ENCODE measurements at places on chromosomes 1 and 21.

GRCh38 chr1:180948641-180949615 lies 36.2 kb downstream of the KIAA1614 start:
- DNase-seq, result no peak

DNA sequence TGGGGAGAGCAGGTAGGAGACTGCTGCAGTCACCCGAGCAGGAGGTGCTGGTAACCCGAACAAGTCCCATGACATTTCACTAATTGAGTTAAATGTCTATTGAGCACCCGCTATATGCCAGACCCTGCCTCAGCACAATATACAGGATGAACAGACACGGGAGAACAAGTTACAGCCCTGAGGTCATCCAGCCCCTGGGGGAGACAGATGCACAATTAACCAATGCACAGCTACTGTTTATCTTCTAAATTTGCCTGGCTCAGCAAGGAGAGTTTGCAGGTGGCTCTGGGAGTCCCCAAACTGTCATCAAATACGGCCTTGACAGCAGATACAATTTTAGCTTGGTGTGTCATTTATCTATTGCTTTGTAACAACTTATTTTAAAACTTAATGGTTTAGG lies 18.1 kb downstream of the CITED4 start:
- no peak for DNase-seq

- DNase-seq, result no peak
Measured at GRCh38 chr1:3561702-3562101, 49.6 kb downstream of the MEGF6 start.

DNA sequence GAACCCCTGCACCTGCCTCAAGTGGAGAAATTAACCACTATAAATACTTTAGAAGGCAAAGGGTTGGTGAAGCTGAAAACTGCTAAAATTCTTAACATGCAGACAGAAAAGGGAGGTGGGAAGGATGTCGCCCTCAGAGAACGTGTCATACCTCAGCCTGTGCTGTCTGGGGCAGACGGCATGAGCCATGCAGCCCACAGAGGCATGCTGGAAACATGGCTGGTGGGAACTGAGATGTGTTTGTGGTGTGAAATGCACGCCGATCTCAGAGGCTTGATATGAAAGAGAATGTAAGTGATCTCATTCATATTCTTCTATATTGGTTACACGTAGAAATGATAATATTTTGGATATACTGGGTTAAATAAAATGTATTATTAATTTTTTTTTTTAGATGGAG lies 16.3 kb downstream of the AGPAT3 start:
- DNase-seq, result no peak

DNA sequence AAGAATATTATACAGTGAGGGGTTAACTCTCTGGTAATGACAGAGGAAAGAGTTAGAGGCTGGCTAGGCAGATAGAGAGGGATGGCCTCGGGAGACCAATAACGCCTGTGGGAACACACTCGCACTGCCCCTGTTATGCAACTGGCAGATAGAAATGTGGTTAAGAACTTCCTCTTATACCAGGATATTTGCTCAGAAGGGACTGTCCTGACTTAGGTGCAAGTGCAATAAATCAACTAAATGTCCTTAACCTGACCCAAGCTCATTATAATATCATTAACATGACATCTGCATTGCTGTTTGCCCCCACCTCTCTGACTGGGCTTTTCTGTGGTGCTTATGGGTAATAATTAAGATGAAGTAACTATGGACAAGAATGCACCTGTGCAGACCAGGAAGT lies 1518.0 kb downstream of the NCAM2 start:
- DNase-seq, result no peak

DNA sequence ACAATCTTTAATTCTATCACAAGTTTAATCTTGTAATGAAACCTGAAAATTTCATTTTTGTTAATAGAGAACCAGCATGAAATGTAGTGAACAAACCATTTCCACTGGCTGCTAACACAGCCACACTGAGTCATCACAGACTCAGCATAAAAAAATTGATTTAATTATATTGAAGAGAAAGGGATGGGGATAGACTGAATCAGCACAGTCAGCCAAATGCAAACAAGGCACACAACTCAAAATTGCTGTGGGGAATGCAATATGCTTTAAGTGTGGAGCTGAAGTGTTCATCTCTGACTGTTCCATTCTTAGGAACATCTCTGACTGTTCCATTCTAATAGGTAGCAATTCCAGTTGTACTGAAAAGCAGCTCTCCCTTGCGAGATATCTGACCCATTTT lies 299.8 kb downstream of the MRPL39 start:
- DNase-seq, result no peak

DNA sequence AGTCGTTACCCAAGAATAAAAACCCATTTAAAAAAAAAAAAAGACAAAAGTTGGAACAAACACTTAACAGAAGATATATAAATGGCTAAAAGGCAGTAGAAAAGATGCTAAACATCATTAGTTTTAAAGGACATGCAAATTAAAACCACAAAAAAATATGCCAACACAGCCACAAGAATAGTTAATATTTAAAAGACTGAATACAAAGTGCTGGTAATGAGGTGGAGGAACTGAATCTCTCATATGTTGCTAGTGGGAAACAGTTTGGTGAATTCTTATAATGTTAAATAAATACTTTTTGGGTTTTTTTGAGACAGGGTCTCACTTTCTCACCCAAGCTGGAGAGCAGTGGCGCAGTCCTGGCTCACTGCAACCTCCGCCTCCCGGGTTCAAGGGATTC lies 10.0 kb downstream of the LRRC40 start:
- no peak for DNase-seq

DNA sequence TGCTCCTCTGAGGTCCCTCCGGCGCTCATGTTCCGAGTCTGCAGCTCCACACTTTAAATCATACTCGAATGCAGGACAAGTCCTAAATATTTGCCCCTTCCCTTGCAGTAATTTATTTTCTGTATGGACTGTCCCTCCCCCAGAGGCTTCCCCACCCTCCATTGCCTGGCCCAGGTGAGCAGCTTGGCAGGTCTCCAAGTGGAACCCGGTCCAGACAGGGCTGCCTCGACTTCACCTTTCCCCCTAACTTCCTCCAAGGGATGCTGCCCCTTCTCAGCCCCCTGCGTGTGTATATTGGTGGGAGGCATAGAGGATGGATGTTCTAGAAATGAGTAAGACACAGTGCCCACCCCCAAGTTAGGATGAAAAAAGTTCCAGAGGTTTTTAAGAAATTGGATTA lies 5.4 kb upstream of the OPTC start:
- DNase-seq, result no peak

- DNase-seq, result no peak
Measured at GRCh38 chr1:7931446-7931812, 9.2 kb downstream of the TNFRSF9 start.

DNA sequence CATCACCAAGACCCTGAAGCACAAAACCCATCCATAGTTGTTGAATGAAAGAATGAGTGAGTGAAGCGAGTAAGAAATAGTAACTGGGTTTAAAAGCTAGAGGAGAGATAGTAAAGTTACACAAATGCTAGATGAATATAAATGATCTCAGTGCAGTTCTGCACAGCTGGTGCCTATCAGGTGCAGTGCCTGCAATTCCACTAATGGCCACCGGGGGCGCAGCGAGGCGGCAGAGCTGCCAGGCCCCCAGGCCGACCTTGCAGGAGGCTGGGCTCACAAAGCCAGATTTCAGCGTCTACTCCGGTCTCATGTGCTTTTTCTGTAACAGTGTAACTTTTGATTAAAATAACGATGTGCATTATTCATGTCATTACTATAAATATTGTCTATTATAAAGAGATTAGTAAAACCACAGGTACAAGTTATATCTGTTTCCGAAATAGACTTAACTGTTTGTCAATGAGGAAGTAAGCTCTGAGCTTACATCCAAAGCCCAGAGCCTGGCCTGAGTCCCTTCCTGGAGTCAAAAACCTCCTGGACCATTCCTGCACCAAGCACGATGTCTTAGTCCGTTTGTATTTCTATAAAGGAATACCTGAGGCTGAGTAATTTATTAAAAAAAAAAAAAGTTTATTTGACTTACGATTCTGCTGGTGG lies 477.6 kb downstream of the NPHP4 start:
- peak; percentile 53 for DNase-seq

GRCh38 chr1:152599934-152600333 lies at the start of gene LCE3C:
TSS of gene LCE3C (plus strand) at chr1:152600234. CDS start at chr1:152600732, 498 bp downstream.
- no peak for DNase-seq

DNA sequence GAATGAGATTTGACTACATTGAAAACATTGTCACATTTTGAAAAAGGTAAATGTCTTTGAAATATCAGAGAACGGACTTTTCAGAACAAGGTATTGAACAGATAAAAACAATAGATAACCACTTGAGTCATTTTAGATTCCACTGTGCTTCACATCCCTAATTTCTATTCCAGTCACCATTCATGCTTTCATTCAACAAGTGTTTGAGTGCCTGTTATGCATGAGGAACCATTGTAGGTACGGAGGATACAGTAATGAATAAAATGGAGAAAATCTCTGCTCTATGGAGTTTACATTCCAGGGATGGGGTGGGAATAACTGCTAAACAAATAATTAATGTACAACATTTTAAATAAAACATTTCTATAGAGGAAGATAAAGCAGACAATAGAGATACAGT lies 26.3 kb downstream of the ZMYM4 start:
- DNase-seq, result no peak

GRCh38 chr1:230189341-230189740 lies 122.3 kb downstream of the GALNT2 start:
- DNase-seq, result no peak

GRCh38 chr21:21714426-21714825 lies 716.2 kb downstream of the NCAM2 start:
- DNase-seq, result no peak

- no peak for DNase-seq
Measured at GRCh38 chr1:159121526-159121925, 45.0 kb upstream of the AIM2 start.

- no peak for DNase-seq
Measured at GRCh38 chr1:44646261-44647110, 27.8 kb downstream of the TMEM53 start.

DNA sequence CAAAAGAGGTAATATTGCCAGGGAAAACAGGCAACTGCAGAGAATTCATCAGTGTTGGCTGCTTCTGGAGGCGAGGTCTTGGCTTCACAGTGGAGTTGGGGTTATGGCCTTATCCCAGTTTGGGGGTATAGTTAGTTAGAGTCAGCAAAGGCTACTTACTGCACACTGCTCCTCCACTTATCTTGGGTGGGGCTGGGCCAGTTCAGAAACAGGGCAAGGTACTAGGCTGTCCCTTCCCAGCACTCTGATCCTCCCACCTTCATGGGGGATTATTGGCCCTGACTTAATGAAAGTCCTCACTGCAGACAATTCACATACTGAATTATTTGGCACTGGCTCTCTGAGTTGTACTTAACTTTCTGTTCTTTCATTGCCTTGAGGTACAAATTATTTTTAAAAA lies 189.6 kb downstream of the NRIP1 start:
- no peak for DNase-seq

DNA sequence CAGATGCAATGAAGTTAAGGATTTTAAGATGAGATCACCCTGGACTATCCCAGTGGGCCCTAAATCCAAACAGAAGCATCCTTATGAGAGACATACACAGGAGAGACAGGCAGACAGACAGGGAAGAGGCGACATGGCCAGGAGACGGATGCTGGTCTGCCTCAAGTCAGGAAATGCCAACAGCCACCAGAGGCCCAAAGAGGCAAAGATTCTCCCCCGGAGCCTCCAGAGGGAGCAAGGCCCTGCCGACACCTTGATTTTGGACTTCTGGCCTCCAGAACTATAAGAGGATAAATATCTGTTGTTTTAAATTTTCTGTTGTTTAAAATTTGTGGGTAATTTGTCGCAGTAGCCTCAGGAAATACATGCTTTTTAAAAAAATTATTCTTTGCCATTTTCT lies 116.4 kb downstream of the GLIS1 start:
- DNase-seq, result no peak

DNA sequence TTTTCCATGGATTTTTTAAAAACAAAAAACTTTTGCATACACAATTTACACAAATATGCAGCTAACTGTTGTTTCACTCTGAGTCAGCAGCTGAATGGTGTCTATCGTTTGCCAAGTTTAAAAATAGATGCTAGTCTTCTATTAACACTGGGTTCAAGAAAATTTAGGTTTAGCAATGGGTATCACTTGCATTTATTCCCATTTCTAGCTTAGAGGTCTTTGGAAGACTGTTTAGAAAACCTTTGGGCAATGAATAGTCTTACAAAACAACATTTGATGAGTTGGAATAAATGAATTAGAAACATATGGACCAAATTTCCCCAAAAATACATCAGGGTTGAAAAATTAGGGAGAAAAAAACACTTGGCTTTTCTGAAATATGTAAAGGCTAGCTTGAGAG lies 165.8 kb downstream of the LYPLAL1 start:
- DNase-seq, result no peak

DNA sequence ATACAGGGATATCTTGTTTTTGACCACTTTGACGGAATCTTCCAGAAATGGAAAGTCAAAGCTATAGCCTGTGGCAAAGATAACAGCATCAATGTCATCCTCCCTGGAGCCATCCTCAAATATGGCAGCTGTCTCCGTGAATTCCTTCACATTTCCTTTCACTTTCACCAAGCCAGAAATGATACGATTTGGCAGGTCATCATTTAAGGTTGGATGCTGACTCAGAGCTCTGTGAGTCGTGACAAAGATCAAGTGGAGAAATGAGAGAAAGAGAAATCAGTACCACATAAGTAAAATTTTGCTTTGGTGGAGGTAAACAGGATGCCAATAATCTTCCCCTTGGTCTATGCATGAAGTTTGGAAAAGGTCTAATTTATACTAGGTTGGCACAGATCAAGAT lies 23.9 kb downstream of the FMO5 start:
- no peak for DNase-seq

DNA sequence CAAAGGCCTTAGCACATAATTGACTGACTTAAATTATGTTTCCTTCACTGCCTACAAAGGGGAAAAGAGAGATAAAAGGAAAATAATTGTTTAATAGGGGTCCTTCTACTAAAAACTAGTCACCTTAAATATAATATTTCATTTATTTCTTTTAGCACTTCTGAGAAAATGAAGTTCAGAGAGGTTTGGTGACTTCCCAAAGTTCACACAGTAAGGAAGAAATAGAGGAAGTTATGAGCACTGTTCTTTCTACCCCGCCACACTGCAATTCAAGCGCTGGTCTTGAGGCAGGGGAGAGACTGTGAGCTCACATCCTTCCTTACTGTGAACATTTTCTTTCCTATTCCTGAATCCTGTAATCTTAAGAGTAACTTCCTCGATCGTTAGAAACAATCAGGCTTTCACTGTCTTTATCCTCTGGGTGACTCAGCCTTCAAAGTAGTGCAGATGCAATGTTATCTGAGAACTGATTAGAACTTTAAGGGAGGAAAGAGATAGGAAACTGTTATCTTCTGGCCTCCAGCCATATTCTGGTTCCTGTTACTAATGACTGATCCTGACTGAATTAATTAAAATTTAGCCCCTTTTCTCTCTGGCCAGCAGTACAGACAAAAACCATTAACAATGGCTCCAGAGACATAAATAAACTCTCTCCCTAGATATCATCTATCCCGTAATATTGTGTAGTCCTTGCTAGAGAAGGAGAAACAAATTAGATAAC lies 6.8 kb downstream of the RGS5 start:
- no peak for DNase-seq
